ENCODE measurements at places on chromosomes 12 and 14. TPM values are rescaled to one million over a fixed set of nuclear protein-coding genes. Genes with fewer than 3 reads are reported as not detected.
A peak's percentile ranks its signal among the peaks of the same experiment; 100 is the strongest.

DNA sequence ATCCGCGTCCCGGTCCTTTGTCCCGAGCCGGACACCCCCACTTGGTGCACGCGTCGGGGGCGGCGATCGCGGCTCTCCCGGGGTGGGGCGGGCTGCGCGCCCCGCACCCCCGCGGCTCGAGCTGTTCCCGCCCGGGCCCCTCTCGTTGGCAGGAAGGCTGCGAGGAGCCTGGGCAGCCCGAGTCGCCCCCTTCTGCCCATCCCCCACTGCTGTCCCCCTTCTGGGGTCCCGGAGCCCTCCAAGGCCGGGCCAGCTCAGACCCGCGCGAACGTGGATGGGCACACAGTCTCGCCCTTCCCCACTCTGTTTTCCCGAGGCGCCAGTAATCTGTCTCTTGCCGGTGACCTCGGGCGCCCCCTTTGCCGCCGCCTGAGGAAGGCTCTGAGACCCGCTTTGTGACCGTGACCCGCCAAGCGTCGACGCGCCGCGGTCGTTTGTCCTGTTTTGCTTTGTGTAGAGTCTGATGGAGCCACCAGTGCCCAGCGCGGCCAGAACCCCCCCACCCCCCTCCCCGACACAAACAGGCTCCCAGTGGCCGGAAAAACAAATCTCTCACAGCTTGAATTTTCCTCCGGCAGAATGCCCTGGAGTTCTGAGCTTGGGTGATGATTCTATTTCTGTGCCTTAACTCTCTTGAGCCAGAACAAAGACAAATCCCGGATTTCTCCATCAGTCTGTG, 610 bp downstream of the C14orf132 start:
- DNase-seq: no peak
- peak overlapping the region; percentile 69 for H3K27ac ChIP-seq

DNA sequence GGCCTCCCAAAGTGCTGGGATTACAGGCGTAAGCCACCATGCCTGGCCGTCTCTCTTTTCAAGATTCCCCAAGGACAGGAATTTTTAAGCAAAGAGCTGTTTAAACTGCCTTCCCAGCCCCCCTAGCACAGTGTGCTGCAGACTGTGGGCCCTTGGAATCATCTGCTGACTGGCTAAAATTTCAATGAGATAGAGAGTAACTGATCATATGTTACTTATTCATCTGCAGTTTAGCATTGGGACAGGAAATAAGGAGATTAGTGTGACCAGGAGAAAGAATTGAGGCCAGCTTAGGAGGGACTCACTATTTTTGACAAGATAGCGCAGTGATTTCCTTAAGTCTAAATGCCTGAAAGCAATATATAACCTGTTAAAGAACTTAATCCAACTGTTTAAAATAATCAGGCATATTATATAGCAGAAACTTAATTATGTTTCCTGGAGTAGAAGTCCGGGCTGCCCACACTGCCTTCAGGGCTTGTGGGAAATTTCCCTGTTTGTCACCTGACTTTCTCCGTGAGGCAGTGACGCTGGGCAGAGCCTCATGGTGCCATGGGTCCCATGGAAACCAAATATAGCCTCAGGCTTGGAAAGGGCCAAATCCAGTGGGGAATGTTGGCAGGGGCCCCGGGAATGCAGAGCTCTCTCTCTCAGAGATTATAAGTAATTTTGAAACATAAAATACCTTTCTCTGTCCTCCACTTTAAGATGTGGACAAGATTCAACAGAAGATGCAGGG, 22.8 kb upstream of the CEBPE start:
- no peak overlapping the region for H3K4me3 ChIP-seq
- H3K27me3 ChIP-seq: no peaks in the 10 kb centered on the region
- peaks cover 6% of the 10 kb centered on the region for H3K4me1 ChIP-seq

Gene ARL6IP4
- total RNA-seq: 128 TPM

Gene VASH1
- total RNA-seq: 13.3 TPM

DNA sequence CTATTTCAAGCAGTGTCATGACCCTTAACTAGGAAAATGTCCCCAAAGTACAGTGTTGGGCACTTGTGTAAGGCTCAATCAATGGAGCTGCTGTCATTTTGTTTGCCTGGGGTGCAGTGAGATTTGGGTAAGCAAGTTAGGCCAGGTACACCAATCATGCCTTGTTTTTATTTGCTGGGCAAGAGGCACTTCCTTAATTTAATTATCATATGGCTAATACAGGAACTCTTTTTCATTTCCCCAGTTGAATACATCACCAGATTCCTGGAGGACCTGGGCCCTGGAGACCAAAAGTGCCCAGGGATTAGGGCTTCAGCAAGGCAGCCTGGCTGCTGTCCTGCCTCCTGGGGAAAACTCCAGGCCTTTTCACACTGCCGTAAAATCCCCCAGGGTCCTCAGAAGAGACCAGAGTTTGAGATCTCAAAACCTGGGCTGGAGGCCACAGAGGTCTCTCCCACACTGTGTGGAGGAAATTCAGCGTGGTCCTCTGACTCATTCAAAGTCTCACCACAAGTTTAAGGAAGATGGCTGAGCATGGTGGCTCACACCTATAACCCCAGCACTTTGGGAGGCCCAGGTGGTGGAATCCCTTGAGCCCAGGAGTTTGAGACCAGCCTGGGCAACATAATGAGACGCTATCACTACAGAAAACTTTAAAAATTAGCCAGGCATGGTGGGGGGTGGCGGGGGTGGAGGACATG, 28.4 kb upstream of the FOXN3 start:
- H3K27ac ChIP-seq: no peak overlapping the region
- H3K36me3 ChIP-seq: no peaks in the 10 kb centered on the region
- DNase-seq: no peak
- no peaks in the 10 kb centered on the region for H3K4me1 ChIP-seq
- H3K27me3 ChIP-seq: no peaks in the 10 kb centered on the region
- no peak overlapping the region for H3K4me3 ChIP-seq

- no peaks in the 10 kb centered on the region for H3K27me3 ChIP-seq
- H3K4me3 ChIP-seq: no peak overlapping the region
- DNase-seq: peak; percentile 49
Measured at GRCh38 chr12:74415633-74416032, 122.0 kb upstream of the ATXN7L3B start.

Data from HCT116 (cell line).